ENCODE measurements at places on chromosomes 16 and 17.
A peak's percentile ranks its signal among the peaks of the same experiment; 100 is the strongest.

GRCh38 chr17:3004925-3005324, 58.5 kb downstream of the OR1D5 start:
- DNase-seq: no peak

- peak; percentile 50 for DNase-seq
Observed at GRCh38 chr17:40303009-40303657, 5.8 kb upstream of the RARA start.

- DNase-seq: no peak
Observed at GRCh38 chr16:13429416-13429815, 490.5 kb upstream of the ERCC4 start.

DNA sequence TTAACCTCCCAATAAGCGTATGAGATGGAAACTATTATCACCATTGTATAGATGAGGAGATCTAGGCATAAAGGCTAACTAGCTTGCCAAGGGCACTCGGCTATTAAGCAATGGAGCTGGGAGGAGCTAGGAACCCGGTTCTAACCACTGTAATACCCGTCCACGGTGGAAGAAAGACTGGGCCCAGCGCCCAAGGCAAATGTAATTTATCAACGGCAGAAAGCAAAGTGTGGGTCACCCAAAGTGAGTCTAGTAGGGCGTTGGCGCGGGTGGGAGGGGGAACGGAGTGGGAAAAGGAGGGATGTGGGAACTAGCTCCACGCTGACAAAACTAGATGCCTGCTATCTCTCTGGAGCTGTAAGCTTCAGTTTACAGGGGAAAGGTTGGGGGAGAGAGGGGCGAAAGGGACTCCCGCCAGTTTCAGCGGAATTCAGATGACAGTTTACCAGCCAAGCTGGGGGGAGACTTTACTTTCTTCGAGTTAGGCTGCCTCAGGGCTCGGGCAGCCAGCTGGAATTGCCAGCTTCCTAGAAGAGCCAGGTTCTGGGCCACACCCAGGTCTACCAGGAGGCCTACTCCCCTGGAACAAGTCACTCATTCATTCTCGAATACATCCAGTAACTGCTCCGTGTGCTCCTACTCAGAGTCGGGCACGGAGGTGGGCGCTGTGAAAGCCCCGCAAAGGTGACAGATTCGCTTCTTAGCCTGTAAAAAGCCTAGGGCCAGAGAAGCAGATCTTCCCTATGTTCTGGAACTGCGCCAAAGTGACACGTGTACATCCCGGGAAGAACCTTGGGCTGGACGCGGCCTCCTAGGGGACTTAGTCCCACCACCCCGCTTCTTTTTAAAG, 837 bp downstream of the LRRC59 start:
- peak; percentile 37 for DNase-seq

DNA sequence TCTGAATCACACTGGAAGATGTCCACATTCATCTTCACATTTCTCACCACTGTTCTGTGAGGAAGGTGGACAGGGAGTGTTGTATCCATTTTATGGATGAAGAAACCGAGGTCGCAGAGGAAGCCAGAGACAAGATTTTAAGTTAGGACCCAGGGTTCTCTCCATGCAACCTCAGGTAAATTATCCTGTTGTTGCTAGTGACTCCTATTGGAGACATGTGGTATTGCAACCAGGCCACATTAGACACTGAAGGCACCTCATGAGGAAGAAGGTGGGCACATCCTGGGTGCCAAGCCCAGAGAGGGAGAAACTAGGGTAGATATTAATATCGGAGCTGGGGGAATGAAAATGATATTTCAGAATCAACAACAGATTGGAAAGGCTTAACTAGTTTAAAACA, 8.5 kb upstream of the WNT9B start:
- no peak for DNase-seq

DNA sequence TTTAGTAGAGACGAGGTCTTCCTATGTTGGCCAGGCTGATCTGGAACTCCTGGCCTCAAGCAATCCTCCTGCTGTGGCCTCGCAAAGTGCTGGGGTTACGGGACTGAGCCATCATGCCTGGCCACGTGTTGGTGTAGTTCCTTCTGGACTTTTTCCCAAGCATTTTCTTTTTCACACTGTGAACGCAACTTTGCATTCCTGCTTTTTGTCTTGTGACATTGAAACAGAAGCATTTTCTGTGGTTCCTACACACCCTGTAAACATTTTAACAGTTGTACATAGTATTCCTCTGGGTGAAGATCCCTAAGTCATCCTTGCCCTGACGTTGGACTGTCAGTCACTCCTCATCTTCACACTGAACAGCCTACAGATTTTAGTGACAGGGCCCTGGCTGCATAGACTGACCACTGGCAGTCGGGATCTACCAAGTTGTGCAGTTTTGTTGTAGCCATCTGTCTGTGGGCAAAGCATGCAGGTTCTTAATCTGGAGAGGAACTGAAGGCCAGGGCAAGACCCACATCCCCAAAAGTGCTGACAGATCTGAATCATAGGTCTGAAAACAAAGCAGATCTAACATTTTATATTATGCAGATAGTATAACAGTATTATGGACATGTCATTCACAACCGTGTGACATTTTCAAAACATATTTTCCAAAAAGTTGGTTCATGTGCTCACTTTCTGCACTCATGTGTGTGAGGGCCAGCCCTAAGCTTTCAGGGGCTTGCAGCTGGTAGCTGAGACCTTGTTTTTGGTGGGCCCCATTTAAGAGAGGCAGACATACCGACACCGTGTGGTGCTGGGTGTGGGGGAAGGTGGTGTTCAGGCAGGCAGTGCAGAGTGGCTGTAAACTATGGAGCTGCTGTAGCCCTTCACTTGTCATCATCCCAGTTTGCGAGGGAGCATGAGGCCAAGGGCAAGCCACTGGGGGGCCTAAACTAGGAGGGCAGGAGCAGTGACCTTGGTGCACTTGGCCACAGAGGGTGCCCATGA, 59.9 kb downstream of the EPN2 start:
- DNase-seq: no peak

GRCh38 chr17:81349397-81350319, 45.6 kb upstream of the BAHCC1 start:
- DNase-seq: no peak

GRCh38 chr17:10042589-10043244, 137.6 kb upstream of the RCVRN start:
- no peak for DNase-seq

DNA sequence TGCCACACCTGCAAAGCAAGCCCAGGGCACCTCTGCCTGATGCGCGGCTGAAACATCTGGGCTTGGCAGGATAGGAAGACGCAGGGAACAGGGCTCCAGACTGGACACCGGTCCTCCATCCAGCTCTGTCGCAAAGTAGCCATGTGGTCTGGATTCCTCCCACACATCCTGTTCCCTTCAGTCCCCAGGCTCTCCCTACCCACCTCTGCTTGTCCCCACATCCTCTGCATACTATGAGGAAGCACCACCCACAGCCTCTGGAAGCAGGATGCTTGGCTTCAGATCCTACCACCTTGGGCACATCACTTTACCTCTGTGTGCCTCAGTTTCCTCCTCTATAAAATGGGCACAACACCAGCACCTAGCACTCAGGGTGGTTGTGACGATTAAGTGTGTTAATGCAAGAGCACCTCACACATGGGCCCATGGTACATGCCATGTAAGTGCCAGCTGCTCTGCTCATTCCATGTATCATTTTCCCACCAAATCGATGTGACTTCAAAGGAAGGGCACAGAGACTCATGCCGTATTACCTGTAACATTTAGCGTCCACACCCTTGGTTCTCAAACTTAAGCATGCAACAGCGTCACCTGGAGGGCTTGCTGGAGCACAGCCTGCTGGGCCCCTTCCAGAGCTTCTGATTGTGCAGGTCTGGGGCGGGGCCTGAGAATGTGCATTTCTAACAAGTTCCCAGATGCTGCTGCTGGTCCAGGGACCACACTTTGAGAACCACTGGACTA, 138.6 kb upstream of the SDK2 start:
- DNase-seq: no peak

- DNase-seq: peak; percentile 16
Observed at GRCh38 chr17:15422392-15422965, 44.9 kb downstream of the CDRT4 start.

DNA sequence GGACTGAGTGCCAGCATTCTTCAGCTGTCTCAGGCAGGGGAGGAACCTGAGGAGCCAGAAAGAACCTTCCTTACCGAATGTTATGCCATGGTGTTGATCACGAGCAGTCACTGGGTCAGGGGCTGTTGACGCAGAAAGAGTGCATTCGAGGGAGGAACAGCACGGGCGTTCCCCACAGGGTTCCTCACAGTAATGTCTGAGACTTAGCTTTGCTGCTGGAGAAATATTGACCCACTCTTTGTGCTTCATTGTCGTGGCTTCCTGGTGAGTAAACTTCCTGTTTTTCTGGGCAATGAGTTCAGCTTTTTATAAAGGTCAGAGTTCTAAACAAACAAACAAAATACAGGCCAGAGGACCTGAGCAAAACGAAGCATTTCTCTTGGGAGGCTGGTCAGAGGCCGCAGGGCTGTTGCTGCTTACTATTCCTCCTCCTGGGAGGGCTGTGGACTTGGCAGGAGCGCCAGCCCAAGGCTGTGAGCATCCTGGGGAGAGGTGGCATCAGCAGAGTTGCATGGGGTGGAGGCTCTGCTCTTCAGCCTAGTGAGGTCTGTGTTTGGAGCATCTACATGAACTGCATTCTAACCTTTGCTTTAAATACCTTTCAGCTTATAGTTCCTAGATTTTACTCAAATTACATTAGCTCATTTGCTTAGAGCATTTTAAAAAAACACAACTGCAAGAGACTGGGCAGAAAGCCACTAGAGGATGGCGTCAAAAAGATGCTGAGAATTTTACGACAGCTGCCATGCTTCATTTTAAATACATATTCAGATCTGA, 143.1 kb upstream of the CACNG5 start:
- no peak for DNase-seq

DNA sequence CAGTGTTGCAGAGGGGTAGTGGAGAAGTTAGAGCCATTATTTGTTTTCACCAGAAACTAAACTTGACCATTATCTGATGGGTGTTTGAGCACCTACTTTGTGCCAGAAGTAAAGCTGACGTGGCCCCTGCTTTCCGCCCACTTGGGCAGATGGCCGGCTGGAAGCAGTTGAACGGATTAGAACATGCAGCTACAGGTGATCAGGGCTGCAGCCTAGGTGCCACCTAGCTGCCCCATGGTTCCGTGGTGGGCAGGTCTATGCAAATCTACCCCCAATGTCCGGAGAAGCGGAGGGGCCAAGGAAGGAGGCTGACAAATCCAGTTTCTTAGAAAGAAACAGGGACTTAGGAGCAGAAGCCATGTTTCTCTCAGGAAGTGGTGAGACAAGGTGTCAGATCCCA, 62.7 kb downstream of the B9D1 start:
- DNase-seq: no peak

GRCh38 chr16:717450-718245, 2.7 kb downstream of the METRN start:
- no peak for DNase-seq

- peak; percentile 78 for DNase-seq
Observed at GRCh38 chr17:28946239-28946638, 5.1 kb downstream of the PHF12 start.

GRCh38 chr16:87728026-87728425, 37.8 kb downstream of the KLHDC4 start:
- DNase-seq: no peak

DNA sequence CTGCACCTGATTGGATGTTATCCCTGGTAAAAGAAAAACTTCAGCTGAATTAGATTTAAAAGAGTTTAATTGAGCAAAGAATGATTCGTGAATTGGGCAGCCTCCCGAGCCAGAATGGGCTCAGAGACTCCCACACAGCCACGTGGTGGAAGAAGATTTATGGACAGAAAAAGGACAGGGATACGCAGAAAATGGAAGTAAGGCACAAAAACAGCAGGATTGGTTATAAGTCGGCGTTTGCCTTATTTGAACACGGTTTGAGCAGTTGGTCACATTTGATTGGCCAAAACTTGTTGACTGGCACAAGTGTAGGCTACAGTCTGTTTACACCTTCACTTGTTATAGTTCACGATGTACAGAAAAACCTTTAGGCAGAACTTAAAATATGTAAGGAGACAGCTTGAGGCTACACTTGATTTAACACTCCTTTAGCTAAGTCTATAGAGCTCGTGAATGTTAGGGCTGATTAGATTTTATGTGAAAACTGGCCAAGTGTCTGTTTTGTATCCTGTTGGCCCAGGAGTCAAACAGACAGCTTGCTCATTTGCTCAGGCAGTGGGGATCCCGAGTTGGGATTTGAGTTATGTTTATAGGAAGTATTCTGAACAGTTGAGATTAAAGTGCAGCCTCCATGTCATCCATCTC, 119.5 kb upstream of the SHISA6 start:
- DNase-seq: no peak

DNA sequence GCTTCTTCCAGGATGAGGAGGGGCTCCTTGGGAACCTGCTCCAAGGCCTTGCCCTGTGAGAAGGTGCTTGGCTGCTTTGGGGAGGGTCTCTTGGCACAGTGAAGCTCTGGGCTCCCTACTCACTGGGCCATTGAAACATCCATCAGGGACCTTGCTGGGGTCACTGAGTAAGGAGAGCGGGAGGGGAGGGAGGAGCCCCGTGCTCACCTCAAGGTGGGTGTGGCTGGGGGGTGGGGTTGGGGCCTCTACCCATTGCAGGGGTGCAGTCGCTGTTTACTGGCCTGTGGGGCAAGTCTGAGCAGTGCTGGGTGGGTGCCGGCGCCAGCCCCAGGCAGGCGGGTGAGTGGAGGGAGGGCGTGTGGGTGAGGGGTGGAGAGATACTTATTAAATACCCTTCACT, 9.9 kb downstream of the TNS4 start:
- DNase-seq: no peak

GRCh38 chr17:35084987-35085386, 21.5 kb upstream of the RFFL start:
- DNase-seq: peak; percentile 86

DNA sequence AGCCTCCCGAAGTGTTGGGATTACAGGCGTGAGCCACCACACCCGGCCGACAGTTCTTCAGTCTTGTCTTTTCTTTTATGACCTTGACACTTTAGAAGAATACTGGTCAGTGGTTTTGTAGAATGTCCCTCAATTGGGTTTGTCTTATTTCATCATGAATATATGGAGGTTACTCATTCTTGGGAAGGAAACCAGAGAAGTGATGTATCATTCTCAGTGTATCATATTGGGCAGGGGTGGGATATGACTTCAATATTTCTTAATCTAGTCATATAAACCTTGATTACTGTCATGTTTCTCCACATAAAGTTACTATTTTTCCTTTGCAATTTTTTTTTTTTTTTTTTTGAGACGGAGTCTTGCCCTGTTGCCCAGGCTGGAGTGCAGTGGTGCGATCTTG, 36.9 kb downstream of the SNTB2 start:
- no peak for DNase-seq

GRCh38 chr16:13113741-13114140, 212.3 kb downstream of the SHISA9 start:
- peak; percentile 30 for DNase-seq
